Hypothalamus (tissue), 51 donors: ENCODE measurements at places on chromosomes 7 and 10.

- DNase-seq = no peak
These were observed 38.9 kb upstream of the DAGLB start for GRCh38 chr7:6486438-6487183.

GRCh38 chr10:21285742-21286331 is 239.6 kb downstream of the SKIDA1 start:
- DNase-seq = no peak

DNA sequence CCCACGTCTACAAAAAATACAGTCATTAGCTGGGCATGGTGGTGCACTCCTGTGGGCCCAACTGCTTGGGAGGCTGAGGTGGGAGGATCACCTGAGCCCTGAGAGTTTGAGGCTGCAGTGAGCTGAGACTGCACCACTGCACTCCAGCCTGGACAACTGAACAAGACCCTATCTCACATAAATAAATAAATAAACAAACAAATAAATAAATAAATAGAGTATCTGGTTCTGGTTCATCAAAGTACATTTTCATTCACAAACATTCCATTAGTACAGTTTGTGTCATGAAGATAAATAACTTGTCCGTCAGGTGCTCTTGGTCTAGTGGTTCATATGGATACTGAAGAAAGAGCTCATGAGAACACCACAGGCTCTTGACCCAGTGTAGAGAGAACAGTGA is 96.4 kb downstream of the RSU1 start:
- no peak for DNase-seq

DNA sequence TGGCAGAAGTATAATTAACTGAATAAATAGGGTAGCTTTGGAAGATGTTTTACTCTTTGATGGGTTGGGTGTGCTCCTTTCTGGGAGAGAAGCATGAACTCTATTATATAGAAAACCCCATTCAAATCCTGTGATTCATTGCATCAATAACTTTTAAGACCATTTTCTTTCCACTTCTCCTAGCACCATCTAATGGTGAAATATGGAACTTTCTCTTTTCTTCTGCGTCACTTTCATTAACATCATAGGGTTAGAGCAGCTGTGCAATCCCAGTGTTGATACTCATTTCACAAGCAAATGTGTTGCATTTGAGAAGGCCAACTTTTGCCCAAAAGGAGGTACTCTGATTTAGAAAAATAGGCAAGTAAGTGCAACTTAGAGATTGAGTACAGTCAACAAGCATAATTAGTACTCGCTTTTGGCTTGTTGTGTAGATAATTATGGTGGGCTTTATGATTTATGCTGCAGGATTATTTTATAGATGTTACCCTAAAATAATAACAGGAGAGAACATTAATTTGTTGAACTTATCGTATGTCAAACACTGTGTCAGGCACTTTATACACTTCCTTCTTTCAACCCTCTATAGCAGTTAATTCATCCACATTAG is 92.9 kb downstream of the CPED1 start:
- DNase-seq = no peak

GRCh38 chr7:115672024-115672423 is 358.5 kb downstream of the TFEC start:
- no peak for DNase-seq

DNA sequence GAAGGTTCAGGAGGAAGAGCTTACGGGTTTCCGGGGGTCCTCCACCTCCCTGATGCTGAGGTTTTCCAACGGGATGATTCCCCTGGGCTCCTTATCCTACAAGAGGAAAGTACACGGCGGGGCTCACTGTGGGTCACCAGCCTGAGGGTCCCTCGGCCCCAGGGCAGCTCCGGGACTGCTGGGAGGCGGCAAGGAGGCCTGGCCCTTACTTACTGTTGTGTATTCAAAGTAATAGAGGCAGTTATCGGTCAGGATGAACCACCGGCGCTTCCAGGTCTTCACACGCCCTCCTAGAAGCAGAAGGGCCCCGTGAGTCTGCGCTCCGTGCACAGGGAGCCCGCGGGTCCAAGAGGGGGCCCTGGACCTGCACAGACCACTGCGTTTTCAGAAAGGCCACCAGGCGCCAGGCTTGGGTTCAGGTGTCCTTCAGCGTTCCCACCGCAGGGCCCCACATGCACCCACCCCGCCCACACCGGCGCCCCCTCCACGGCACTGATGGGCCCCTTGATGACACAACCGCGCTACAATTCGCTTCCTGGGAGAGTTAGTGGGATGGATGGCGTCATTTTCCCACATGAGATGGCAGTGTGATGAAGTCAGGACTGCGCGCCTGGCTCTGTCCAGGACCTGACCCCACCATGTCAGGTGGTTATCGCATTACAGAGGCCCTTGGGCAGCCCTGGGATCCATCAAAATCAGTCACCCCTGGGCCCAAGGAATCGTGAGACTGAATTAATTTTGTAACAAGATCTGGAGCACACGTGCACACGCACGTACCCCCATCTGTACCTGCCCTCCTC is 106.7 kb downstream of the CYTH3 start:
- DNase-seq = no peak

DNA sequence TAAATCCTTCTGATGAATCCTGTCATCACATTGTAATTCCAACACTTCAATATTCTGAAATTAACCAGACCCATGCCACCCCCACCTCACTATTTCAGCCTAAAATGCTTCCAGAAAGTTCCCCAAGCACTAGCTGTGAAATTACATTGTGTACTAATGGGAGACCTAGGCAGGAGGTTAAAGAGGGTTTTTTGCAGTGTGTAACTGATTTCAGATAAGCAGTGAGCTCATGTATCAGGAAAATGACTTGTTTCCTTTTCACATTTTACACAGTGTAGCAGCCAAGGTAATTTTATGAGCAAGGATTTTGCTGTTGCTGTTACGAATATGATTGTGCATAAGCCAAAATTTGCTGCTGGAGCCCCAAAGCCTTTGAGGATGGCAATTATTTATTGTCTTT is 129.0 kb downstream of the INHBA start:
- no peak for DNase-seq
